Hippocampal formation (tissue), 2 donors: ENCODE measurements at places on chromosomes 1 and 21.
A peak's percentile ranks its signal among the peaks of the same experiment; 100 is the strongest.

DNA sequence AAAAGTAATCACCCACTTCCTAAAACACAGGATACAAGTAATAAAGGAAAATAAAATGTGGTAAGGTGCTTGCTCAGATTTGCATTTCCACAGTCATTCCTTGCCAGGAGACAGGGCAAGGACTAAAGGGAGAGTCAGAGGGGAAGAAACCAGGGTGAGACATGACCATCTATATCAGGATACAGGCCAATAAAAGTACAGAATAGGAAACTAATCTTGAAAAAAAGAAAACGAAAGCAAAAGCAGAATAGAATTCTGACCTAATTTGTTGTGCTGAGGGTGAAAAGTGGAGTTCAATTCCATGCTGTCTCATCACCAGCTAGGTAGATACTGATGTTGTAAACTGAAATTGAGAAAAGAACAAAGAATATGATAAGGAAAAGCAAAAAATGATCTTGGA, 27.3 kb downstream of the JMJD4 start:
- no peak for DNase-seq

DNA sequence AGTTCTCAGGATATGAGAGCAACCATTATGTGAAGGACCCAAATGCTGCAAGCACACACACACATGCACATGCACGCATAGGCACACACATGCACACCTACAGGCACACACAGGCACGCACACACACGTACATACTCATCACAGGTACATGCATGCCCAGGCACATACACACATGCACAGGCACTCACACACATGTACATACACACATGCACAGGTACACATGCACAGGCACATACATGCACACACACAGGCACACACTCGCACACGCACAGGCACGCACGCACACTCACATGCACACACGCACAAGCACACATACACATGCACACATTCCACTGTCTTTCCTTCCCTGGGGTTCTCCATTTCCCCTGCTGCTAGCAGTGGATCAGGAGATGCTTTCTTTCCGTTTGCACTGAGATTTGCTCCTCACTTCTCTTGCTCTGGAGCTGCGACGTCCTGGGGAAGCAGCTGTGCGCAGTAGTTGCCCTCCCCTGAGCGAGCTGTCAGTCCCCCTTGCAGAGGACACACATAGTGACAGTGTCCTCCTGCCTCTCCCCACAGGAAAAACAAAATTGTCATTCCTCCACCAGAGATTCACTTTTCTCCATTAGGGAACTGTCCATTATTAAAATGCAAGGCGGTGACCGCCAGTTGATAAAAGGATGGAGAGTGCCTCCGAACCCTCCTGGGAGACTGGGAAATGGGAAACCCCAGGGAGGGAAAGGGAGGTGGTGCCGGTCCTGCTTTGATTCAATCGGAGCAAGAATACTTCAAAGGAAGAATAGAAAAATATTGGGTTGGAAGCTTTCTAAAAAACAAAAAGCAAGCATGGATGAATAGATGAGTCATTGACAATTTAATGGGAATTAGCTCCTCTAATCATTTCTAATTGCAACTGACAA, 69.5 kb downstream of the WDR4 start:
- DNase-seq: no peak

GRCh38 chr21:20999659-21000058, 1.4 kb downstream of the NCAM2 start:
- DNase-seq: peak; percentile 89

GRCh38 chr1:92201973-92202372, 15.7 kb upstream of the C1orf146 start:
- DNase-seq: no peak

- no peak for DNase-seq
Observed at GRCh38 chr21:37711286-37711829, 204.9 kb downstream of the KCNJ6 start.

GRCh38 chr21:33434770-33435360, 31.7 kb downstream of the IFNGR2 start:
- DNase-seq: peak; percentile 21

GRCh38 chr1:19981507-19982312, 2.3 kb upstream of the PLA2G2A start:
- no peak for DNase-seq

- no peak for DNase-seq
Observed at GRCh38 chr1:48680411-48681035, 96.2 kb downstream of the BEND5 start.

- DNase-seq: no peak
Observed at GRCh38 chr1:25544243-25544764, 898 bp downstream of the LDLRAP1 start.

- DNase-seq: peak; percentile 47
Observed at GRCh38 chr1:235417086-235417697, 50.0 kb downstream of the TBCE start.

GRCh38 chr1:29360768-29361167, 124.4 kb downstream of the PTPRU start:
- DNase-seq: no peak

GRCh38 chr1:187718527-187718926, 889.8 kb downstream of the PLA2G4A start:
- DNase-seq: no peak

GRCh38 chr1:5720045-5720444, 272.2 kb downstream of the NPHP4 start:
- DNase-seq: no peak

GRCh38 chr1:45356186-45356585, 15.9 kb upstream of the MUTYH start:
- no peak for DNase-seq

- no peak for DNase-seq
Observed at GRCh38 chr1:81392526-81393226, 408.1 kb upstream of the ADGRL2 start.

DNA sequence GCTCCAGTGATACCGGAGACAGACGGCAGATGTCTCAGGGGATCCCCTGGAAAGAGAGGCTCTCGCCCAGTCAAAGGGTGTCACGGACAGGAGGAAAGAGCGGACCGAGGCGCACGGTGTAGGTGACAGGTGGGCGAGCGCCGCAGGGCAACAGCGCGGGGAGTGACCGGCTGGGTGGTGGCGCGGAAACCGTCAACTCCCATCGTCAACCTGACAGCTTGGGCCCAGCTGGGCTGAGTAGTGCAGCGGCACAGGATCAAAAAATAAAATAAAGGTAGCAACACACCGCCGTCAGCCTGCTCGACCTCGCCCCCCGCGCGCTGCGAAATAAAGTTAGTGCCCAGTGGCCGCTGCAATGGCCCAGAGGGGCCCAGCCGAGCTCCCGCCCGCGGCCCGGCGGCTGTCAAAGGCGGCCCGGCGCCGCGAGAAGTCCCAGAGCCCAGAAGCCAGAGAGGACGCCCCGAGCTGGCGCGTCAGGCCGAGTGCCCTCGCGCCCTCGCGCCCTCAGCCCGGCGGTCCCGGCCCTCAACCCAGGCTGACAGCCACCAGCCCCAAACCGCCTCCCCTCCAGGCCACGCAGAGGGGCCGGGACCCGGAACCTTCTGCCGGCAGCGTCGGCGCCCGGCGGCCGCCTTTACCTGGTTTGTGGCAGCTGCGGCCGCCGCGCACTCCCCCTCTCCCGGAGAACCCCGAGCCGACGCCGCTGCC, at the start of gene LYST:
Gene LYST (minus strand): TSS at position 702 of the 708 bp plus-strand sequence. CDS start 36,489 bp downstream, outside the sequence.
- no peak for DNase-seq

GRCh38 chr1:209490013-209490412, 93.5 kb upstream of the CAMK1G start:
- DNase-seq: no peak

- DNase-seq: no peak
Observed at GRCh38 chr1:198577444-198577843, 37.0 kb upstream of the ATP6V1G3 start.

DNA sequence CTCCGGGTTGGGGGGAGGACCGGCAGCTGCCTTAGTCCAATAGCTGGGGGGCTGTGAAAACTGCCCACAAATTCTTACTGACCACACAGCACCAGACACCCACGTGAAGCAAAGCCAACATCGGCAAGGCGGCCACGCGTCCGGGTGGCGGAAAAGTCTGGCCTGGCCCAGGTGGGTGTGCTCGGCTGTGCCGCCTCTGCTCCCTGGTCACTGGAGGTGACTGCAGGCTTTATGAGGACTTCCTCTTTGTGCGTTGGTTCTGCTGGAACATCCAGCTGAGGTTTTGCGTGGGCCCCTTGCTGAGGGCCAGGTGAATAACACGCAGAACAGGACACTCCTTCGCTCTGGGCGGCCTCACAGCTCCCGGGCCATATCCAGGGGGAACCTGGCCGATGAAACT, 35.4 kb downstream of the FAAP20 start:
- no peak for DNase-seq

DNA sequence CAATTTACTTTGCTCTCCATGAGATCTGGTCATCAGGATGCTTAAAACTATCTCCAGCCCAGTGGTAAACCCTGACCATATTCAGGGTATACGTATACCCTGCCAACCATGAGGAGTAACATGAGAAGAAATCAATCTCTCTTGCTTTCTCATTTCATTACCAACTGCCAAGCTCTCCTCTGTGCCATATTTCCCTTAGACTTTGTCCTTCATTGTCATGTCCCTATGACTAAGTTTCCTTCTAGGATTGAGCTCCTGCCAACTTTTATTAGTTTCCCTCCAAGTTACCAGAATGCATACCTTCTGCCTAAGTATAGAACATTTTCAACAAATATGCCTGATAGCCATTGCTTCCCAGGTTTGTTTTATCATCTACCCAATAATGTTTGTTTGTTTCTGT, 1113.9 kb upstream of the B3GALT2 start:
- DNase-seq: no peak

DNA sequence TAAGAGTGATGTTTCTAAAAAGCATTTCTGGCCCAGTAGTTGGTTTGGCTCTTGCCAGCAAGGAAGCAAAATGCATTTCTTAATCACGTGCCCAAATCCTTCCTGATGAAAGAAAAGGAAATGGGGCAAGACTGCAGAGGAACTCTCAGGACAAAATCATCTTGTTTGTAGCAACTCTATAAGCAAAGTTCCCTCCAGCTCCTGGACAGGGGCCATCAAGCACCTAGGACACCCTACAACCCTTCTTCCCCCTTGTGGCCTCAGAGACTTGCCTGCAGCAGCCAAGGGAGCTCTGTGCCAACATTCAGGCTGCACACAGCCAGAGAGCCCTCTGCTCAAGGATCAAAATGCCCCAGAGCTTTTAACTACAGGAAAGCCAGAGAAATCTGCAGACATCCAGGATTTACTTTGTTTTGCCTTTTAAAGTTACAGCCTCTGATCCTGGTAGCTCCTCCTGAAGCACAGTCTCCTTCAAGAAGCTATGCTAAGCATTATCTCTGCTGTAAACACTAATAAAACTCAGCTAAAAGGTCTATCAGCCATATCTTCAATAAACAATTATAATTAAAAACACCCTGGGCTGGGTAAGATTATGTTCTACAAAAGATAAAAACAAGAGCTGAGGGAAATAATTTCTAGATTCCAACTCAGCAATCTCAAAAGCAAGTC, 105.0 kb downstream of the KIAA0319L start:
- DNase-seq: peak; percentile 23

GRCh38 chr1:201655243-201655642, 116.3 kb downstream of the NAV1 start:
- no peak for DNase-seq

DNA sequence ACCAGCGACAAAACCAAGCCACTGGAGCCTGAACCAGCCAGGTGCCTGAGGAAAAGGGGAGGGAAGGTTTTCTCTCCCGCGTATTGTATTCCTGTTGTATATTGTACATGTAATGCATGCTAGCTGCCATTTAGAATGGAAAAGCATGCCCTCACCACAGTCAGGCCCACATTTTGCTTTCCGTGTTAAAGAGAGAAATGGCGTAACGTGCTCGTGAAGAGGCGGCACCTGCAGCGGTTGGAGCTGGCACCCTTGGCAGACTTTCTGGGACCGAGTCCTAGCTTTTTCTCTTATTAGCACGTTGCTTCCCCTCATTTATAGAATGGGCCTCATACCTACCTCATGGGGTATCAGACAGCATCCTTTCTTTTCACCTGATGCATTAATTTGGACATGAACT, 135.3 kb upstream of the IRF2BP2 start:
- DNase-seq: no peak

- no peak for DNase-seq
Observed at GRCh38 chr1:150836129-150836773, 28.2 kb upstream of the CTSK start.

DNA sequence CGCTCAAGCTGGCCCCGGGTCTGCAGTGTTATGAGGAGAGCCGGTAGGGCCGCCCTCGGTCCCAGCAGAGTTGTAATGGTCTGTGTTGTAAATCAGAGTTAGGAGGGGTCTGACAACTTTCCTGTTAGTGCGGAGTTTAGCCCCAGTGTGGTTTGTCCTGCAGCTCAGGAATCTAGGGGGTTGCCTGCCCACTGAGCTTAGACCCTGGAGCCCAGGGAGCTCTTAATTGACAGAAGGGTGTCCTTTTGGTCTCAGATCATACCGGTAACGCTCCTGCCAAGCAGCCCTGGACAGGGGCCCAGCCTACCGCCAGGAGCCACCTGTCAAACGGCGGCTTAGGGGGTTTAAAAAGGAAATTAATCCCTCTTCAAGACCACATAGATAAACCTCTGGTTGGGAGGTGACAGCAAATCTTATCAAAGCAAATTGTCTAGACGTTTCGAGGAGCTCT, 164.4 kb downstream of the DYRK1A start:
- no peak for DNase-seq

GRCh38 chr21:45160198-45160597, 85.8 kb downstream of the ADARB1 start:
- DNase-seq: no peak

GRCh38 chr1:5921129-5921528, 71.1 kb downstream of the NPHP4 start:
- no peak for DNase-seq

- DNase-seq: no peak
Observed at GRCh38 chr1:232327899-232328298, 302.0 kb downstream of the SIPA1L2 start.

DNA sequence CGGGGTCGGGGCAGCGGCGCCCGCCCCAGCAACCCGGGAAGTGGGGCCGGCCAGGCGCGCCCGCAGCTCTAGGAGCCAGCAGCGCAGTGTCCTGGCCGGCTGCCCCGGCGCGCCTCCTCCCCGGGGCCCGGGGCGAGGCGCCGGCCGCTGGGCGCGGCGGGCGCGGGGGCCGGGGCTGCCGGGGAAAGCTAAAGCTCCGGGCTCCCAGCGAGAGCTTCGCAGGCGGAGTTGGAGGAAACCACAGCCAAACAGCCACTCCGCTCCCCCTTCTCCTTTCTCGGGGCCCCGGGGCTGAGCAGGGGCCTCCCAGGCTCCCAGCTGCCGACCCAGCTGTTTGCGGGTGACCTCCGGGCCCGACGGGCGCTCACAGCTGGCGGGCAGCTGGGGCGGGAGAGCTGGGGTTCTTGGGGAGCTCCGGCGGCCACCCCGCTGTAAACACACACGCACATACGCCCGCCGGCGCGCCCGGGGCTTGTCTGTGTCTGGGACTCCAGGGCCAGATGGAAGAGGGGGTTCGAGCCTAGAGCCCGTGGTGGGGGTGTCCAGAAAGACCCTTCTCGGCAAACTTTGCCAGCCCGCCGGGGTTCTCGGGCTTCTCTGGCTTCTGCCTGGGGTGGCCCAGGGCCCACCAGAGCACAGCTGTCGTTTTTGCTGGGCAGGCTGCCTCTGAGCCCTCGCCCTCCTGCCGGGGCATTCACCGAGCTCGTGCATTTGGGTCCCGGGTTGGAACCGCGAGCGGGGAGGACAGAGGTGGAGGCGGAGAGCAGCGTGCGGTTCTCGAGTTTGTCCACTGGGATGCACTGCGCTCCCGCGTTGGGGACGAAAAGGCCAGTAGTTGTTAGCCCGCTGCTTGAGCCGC, 1.5 kb downstream of the AJAP1 start:
- peak; percentile 92 for DNase-seq

GRCh38 chr1:87058343-87058649, 143.9 kb downstream of the HS2ST1 start:
- DNase-seq: no peak

GRCh38 chr21:40839521-40839920, 7.4 kb downstream of the DSCAM start:
- no peak for DNase-seq
